ENCODE measurements at places on chromosomes 2 and 18. TPM values are rescaled to one million over a fixed set of nuclear protein-coding genes. Genes with fewer than 3 reads are reported as not detected.

- DNase-seq: no peak
Measured at GRCh38 chr18:56458770-56459712, 179.4 kb downstream of the TXNL1 start.

PIGN gene
- 16.7 TPM for total RNA-seq

DNA sequence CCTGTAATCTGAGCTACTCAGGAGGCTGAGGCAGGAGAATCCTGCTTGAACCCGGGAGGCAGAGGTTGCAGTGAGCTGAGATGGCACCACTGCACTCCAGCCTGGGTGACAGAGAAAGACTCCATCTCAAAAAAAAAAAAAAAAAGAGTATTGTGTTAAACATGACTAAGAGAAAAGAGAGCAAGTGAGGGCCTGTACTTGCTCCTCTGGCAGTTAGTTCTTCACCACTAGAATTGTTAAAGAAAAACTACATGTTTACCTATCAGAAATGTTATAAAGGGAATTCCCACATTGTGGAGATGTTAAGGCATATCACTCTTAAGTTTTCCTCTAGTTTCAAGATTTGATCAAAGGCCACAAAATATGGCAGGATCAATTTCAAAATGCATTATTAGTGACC is 75.4 kb upstream of the LRATD1 start:
- no peak for DNase-seq

EMILIN1 gene
- total RNA-seq: 57.1 TPM

- no peak for DNase-seq
Measured at GRCh38 chr2:147133286-147133908, 711.4 kb upstream of the ACVR2A start.

DNA sequence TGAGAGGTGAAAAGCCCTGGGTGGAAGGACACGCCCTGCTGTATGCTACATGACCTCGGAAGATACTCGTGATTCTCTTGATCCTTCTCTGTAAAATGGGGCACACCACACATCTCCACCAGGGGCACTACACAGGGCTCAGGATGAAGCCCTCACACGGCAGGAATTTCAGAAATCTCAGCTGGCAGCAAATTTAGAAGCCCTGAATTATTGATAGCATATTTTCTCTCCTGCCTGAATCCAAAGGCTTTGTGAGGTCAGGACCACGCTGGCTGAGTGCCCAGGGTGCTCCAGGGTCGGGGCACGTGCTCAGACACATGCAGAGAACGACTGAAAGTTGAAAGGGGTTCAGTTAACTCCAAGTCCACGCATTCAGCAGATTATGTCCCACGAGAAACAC is 42.1 kb upstream of the GALR1 start:
- peak; percentile 93 for DNase-seq

DNA sequence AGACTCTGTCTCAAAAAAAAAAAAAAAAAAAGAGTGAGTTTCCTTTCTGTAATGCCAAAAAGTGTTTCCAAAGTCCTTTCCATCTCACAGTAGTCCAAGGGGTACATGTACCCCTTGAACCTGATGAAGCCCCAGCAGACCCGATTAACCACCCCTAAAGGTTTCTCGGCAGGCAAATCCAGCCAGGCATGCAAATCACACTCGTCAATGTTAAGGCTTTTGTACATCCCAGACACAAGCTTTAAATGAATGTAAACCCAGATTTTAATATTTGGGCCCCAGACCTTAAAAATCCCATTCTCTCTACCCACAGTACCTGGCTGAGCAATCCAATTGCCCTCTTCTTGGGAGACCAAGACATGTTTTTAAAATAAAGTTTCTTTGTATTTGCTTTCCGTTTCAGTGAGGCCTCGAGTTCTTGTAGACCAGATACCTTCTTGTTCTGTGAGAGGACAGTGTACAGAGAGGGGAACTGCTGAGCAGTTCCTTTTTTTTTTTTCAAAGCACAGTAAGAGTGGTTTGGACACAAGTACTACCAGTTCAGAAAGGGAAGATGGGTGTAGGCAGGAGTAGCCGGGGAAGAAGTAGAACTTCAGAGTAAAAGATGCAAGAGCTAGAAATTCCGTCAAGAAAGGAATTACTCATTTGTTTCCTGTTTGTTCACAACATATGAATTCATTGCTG is at the start of gene NLRC4:
Gene NLRC4, minus strand, starts transcription at position 465 of the 684 bp plus-strand sequence. CDS start 8,111 bp downstream, outside the sequence.
- no peak for DNase-seq

SPIRE1 gene
- 74.0 TPM for total RNA-seq

DNA sequence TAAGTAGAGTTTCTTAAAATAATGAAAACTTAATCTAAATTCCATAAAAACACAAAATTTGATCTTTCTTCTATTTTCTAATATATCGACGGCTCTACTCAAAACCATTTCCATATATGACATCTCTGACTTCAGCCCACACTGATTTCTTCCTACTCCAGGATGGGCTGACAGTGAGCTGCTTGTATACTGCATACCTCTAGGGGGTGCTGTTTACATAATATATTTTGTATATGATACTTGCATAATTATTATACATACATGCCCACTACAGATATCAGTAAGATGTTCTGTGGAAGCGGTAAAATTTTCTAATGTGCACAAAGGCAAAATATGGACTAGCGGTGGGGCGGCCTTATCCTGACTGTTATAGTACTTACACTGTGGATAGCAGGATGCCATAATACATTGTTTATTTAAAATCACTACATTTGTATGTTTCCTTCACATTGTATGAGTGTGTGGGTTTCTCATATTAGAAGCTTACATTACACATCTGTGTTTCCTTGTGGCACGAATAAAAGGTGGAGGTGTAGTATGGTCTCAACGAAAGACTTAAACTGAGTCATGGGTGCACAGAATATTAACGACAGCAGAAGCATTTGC is 66.1 kb upstream of the NXPH2 start:
- DNase-seq: no peak

DNA sequence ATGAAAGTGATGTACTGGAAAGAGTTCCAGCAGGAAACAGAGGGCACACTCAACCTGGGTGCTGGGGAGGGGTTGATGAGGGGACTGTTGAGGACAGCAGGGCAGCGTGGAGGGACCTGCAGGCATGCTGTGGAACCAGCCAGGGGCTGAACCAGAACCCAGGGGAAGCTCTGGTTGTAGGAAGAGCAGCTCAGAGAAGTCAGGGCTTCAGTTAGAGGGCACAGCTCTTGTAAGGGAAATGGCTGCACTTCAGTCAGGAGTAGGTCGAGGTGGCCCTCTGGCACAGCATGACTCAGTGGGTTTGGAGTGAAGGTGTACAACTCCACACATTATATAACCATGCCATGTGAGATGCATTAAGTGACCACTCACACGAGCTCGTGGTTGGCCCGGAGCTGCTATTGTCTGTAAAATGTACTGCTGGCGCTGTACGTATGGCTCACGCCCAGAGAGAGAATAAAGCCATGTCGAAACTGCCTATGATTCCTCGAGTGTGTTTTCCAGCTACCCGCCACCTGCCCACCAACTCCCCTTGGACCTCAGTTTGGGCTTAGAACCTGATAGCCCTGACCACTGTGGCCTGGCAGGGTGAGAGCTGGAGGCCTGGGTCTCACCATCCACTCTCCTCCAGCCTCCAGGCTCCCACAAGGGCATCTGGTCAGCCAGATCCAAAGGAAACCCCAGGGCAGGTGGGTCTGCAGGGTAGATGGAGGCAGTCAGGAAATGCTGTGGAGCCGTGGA is 136.5 kb upstream of the HS6ST1 start:
- DNase-seq: peak; percentile 2

DNA sequence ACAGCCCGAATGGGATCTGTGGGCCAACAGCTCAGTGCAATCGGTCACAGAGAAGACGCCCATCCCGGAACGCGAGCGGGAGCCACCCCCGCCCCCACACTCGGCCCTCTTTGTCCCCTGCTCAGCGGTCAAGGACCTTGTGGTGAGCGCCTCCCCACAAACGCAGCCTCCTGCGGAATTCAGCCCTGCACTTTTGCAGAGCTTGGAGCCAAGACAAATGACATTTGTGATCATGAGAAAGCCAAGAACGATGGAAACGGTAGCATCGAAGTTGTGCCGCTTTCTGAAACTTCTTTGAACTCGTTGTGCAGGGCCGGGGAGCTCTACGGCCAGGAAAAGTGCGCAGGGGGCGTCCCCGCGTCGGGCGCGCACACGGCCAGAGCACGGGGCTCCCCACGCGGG is 6.7 kb upstream of the SALL3 start:
- no peak for DNase-seq

TMEFF2 gene
- 1.1 TPM for total RNA-seq

GRCh38 chr2:85131116-85131515 is 2.1 kb upstream of the TCF7L1 start:
- DNase-seq: no peak

DNA sequence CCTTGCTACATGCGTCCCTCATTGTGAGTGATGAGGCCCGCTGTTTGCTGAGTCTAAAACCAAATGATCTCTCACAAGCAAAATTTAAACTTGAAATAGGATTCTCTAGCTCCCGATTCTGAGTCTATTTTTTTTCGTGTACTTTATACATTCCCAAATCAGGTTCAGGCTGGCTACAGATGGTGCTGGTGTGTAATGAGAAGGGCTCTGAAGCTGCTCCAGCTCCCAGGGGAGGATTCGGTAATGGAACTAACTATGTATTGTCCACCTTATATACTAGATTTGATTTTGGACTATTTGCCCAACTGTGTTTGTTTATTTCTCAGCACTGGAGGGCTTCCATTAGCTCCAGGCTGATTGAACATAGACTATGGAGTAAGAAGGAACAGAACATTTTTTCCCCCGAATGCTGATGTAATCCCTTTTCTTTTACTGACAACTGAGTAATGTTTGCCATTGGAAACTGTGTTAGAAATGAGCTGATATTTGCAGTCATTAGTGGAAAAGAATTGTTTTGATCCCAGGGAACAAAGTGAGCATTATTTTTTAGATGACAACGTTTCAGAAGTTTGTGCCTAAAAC is 274.0 kb upstream of the FIGN start:
- DNase-seq: no peak

- no peak for DNase-seq
Measured at GRCh38 chr2:50333529-50334228, 698.3 kb downstream of the NRXN1 start.

LOXL3 gene
- total RNA-seq: 13.4 TPM

- peak; percentile 50 for DNase-seq
Measured at GRCh38 chr2:226794751-226795171, 4.9 kb downstream of the IRS1 start.

DNA sequence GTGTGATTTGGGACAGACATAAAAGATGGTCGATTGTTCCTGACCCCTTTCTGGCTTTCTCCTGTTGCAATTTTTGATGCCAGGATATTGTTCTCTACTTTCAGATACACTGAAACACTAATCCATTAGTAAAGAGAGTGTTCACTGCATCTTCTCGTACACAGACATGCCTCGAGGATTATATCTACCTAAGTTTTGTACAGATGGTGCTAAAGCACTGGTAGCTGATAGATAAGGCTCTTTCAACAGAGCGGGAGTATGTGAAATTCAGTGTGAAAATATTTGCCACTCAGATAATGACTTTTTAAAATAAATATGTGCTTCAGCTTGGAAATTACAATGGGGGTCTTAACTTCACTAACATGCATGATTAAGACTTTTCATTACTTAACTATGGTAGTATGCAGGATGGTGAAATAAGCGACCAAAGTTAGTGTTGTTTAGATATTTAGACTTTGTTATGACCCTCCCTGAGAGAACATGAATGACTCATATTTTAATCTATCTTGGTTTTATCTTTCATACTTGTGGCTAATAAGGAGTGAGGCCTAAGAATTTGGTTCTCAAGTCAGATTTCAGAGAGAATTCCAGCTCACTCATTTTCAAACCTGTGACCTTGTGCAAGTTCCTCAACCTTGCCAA is 474.9 kb downstream of the NRXN1 start:
- no peak for DNase-seq

- no peak for DNase-seq
Measured at GRCh38 chr2:60522462-60522861, 31.0 kb downstream of the BCL11A start.

DNA sequence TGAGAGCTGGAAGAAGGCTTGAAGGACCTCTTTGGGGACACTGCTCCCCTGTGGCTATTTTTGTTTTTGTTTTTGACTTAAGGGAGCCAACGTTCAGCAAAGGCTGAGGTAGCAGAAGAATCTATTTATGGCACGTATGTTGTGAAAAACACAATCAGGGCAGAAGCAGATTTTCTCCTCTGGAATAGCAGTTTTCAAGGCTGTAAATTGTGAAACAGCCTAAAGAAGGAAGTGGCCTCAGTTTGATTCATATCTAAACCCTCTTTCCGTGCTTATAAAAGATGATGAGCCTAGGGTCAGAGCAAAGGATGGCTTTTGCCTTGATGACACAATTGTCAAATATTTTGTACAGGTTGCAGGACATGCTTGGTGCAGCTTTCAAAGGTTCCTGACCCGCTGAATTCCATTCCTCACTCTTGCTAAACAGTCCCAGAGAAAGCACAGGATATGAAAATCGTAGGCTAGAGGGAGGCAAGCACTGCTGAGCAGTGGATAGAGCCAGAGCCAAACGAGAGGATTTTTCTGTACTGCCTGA is 106.2 kb upstream of the DLX2 start:
- no peak for DNase-seq

Data from adrenal gland (tissue), 19 donors.